ENCODE measurements at places on chromosomes 1 and 21.

DNA sequence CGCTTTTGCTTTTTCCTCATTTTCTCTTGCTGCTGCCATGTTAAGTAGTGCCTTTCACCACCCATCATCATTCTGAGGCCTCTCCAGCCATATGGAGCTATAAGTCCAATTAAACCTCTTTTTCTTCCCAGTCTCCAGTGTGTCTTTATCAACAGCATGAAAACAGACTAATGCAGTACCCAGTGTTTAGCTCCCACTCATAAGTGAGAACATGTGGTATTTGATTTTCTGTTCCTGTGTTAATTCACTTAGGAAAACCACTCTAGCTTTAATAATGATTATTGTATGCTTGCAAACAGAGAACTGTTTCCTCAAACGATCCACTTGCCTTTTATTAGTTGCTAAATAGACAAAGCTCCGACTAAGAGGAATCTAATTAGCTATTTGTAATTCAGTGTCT, 43.3 kb downstream of the IL23R start:
- DNase-seq, result no peak

- no peak for DNase-seq
These were observed 52.9 kb upstream of the ZNF326 start for GRCh38 chr1:89942014-89942413.

GRCh38 chr1:107782217-107782845, 182.6 kb downstream of the VAV3 start:
- DNase-seq, result no peak

DNA sequence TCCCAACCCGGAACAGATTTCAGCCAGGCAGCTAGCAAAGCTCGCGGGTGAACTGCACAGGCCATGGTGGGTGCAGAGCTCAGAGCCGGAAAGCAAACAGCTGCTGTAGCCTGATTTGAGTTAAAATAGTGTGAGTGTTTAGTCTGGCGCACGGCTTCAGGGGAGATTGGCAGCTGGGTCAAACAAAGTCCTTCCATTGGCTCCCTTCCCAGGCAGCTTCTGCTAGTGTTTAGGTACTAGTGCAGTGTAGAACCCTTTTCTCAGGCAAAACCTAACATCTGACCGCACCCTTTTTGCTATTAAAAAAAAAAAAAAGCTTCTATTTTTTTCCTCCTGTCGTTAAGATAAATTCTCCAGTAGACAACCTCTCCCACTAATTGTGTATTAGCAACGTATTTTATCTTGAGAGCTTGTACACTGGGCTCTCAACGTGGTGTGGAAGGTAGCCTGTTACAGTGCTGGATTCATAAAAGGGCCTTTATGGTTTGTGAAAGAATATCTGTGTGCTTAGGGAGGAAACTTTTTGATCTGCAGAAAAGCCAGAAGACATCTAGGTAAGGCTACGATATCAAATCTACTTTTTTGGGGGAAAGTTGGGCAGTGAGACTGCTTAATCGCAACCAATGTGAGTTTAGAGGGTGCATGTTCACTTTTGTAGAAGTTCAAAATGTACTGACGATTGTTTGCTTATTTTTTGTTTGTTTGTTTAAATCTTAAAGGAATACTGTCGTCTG, 689.6 kb downstream of the USP25 start:
- DNase-seq, result peak; percentile 46

- DNase-seq, result no peak
These were observed 35.9 kb downstream of the COL18A1 start for GRCh38 chr21:45440736-45441350.

- DNase-seq, result no peak
These were observed at the start of gene CADM3 for GRCh38 chr1:159171254-159171687. Gene CADM3, plus strand, starts transcription at chr1:159171615. Its CDS starts 151 bp downstream, at chr1:159171766.

- no peak for DNase-seq
These were observed 72.7 kb upstream of the TINAGL1 start for GRCh38 chr1:31503570-31503969.

GRCh38 chr1:180188091-180188506, 33.4 kb downstream of the QSOX1 start:
- no peak for DNase-seq

GRCh38 chr21:16633831-16634459, 878.9 kb upstream of the CXADR start:
- DNase-seq, result no peak

DNA sequence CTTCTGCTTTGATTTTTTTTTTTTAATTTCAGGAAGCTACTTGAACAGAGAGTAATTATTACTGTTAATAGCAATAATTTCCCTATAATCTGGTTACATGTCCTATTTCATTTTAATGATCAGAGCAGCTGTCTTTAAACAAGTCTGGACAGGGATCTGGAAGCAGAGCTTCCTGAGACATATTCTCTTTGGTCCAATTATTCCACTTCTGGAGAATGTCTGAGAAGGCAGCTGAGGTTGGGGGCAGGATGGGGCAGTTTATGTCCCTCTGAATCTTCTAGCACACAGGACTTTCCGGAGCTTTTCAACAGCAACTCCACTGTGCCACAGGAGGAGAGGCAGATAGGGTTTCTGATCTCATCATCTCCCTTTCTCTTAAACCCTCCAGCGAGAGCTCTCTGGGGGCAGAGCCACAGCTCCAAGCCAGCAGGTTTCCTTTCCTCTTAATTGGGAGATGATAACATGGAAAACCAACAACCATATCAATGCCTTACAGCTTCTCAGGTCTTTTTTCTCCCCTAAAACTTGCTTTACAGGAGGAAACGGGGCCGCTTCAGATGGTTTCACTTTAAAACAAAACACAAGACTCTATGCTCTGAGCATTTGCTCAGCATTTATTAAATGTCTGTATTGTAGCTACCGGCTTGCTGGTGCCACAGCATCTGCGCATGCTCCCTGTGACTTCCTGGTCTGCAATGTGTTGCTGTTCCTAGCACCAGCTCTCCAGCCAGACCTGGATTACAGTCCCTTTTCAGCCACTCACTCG, 425.7 kb upstream of the USP24 start:
- DNase-seq, result no peak

GRCh38 chr1:44807364-44808062, 362 bp upstream of the DYNLT4 start:
- DNase-seq, result peak; percentile 43

GRCh38 chr1:202807926-202808757, at the start of gene KDM5B:
Gene KDM5B, minus strand, starts transcription at chr1:202808421. Its CDS starts 116 bp downstream, at chr1:202808305.
- DNase-seq, result no peak

- DNase-seq, result no peak
These were observed 151.2 kb downstream of the OMA1 start for GRCh38 chr1:58395355-58395754.

- DNase-seq, result no peak
These were observed 23.5 kb downstream of the F11R start for GRCh38 chr1:160997323-160998038.

GRCh38 chr1:228683428-228683827, 51.9 kb upstream of the RHOU start:
- no peak for DNase-seq

GRCh38 chr1:66311092-66311491, 222.9 kb upstream of the SGIP1 start:
- no peak for DNase-seq

GRCh38 chr1:211336161-211336560, 9.5 kb downstream of the TRAF5 start:
- no peak for DNase-seq

DNA sequence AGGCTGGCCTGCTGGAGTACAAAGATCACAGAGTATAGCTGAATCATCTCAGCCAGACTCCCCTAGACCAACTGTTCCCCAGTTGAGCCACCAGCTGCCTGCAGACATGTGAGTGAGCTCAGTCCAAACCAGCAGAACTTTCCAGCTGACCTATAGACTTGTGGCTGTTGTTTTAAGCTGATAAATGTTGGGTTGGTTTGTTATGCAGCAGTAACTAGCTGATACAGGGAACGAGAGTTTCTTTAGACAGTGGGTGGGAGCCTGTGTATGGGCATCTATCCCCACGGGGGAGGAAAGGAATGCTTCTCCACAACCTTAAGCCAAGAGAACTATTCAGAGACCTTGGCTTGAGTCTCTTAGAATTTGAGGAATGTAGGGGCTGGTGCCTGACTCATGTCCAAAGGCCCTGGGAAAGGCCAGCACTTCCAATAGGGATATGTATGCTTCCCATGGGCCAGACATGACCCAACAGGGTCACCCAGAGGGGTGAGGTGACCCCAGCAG, 30.1 kb downstream of the SLC1A7 start:
- no peak for DNase-seq

GRCh38 chr1:59609245-59609644, 205.5 kb upstream of the HOOK1 start:
- no peak for DNase-seq

- DNase-seq, result no peak
These were observed 5.7 kb upstream of the RIPK4 start for GRCh38 chr21:41772351-41773080.

DNA sequence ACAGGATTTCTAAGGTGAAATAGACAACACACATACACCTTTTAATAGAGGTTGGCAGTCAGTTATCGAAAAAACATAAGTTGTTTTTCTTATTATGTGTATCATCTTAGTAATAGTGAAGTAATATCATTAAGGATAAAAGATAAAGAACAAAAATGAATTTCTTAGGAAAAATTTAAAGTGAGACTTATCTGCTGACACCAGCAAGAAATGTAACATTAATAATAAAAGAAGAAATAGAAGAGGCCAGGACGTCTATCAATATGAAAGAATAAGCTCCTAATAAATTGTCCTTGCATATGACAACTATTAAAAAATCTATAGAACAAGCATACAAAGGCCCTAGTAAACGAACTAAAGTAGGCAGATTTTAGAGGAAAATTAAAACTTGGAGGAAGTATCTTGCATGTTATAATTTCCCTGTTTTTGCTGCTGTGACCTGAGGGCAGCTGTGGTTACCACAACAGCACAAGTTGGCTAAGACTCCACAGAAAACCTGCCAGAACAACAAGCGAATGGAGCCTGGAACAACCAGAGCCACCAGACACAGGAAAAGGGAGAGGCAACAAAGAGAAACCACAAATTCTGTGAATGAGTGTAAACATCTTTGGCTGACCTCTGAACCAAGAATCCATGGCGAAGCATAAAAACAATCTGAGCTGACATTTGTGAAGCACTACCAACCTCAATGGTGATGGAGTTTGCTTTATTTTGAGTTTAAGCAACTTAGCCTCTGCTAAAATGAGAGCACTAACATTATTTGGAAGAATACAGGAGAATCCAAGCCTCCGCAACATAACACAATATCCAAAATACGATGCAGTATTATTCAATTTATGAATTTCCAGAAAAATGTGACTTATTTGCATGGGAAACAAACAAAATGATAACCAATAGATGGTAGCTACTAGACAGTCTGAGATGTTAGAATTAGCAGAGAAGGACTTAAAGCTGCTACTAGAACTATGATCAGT, 207.5 kb downstream of the KCNT2 start:
- no peak for DNase-seq

GRCh38 chr1:98460136-98460535, 201.4 kb upstream of the SNX7 start:
- DNase-seq, result no peak

- DNase-seq, result peak; percentile 36
These were observed 207.0 kb upstream of the MAP1LC3C start for GRCh38 chr1:242205622-242206489.

- DNase-seq, result no peak
These were observed 5.3 kb downstream of the IL23R start for GRCh38 chr1:67171574-67171955.

GRCh38 chr1:50458507-50458906, 35.3 kb upstream of the DMRTA2 start:
- DNase-seq, result no peak

GRCh38 chr1:101295209-101295608, 58.4 kb downstream of the S1PR1 start:
- DNase-seq, result no peak

- no peak for DNase-seq
These were observed 81.7 kb downstream of the DNM3 start for GRCh38 chr1:171922999-171923398.

GRCh38 chr1:179366093-179366800, 476 bp downstream of the AXDND1 start:
- no peak for DNase-seq

GRCh38 chr1:53552146-53552861, 93.1 kb downstream of the DMRTB1 start:
- DNase-seq, result no peak

DNA sequence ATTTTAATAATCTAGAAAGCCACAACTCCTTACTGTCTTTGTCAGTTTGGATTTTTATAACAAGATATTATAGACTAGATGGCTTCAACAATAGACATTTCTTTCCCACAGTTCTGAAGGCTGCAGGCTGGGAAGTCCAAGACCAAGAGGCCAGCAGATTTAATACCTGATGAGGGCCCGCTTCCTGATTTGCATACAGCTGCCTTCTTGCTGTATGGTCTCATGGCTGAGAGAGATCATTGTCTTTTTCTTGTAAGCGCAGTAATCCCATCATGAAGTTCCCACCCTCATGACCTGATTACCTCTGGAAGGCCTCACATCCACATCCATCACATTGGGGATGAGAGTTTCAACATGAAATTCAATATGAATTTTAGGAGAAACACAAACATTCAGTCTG, 9.8 kb downstream of the RPS6KC1 start:
- no peak for DNase-seq

DNA sequence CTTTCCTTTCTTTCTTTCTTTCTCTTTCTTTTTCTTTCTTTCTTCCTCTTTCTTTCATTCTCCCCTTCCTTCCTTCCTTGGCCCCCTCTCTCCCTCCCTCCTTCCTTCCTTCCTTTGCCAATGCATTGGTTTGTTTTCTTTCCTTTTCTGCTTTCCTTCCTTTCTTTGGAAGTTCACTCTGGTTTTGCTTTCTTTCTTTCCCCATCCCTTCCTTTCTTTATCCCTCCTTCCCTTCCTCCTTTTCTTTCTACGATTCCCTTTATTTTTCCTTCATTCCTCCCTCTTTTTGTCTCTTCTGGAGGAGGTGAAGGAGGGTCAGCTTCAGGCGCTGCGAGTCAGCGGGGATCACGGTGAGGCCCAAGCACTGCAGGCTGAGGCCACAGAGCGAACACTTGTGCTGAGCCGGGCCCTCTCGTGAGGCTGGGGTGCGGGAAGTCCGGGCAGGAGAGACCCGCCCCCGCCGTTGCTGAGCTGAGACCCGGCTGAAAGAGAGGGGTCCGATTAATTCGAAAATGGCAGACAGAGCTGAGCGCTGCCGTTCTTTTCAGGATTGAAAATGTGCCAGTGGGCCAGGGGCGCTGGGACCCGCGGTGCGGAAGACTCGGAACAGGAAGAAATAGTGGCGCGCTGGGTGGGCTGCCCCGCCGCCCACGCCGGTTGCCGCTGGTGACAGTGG, 1.5 kb downstream of the SIM2 start:
- DNase-seq, result no peak

GRCh38 chr1:94962409-94963265, 35.7 kb upstream of the CNN3 start:
- no peak for DNase-seq

GRCh38 chr1:161503394-161503748, 1.9 kb upstream of the FCGR2A start:
- DNase-seq, result no peak

DNA sequence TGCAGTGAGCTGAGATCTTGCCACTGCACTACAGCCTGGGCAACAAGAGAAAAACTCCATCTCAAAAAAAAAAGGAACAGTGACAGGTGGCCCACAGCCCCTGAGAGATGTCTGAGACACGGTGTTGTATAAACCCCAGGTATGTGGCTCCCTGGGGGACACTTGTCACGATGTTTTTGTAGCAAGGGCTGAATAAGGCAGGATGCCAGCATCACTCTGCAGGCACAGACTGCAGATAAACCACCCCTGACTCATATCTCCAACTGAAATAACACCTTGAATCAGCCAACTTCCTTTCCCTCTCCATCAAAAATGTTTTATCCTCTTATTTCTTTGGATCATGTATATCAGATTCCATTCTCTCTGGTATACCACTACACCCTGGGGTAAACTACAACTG, 52.5 kb downstream of the NMNAT2 start:
- DNase-seq, result no peak

Measured in amygdala (tissue), 56 donors.